GM12891 (cell line): ENCODE measurements at places on chromosomes 16 and 17.

- no peak for DNase-seq
Observed at GRCh38 chr17:6567528-6568183, 11.3 kb upstream of the PITPNM3 start.

GRCh38 chr16:78985716-78986605 is 614.6 kb downstream of the MAF start:
- DNase-seq = no peak

- DNase-seq = no peak
Observed at GRCh38 chr16:2779978-2780898, 3.2 kb upstream of the ELOB start.

GRCh38 chr17:34406226-34406625 is 43.2 kb upstream of the CCL1 start:
- DNase-seq = no peak

DNA sequence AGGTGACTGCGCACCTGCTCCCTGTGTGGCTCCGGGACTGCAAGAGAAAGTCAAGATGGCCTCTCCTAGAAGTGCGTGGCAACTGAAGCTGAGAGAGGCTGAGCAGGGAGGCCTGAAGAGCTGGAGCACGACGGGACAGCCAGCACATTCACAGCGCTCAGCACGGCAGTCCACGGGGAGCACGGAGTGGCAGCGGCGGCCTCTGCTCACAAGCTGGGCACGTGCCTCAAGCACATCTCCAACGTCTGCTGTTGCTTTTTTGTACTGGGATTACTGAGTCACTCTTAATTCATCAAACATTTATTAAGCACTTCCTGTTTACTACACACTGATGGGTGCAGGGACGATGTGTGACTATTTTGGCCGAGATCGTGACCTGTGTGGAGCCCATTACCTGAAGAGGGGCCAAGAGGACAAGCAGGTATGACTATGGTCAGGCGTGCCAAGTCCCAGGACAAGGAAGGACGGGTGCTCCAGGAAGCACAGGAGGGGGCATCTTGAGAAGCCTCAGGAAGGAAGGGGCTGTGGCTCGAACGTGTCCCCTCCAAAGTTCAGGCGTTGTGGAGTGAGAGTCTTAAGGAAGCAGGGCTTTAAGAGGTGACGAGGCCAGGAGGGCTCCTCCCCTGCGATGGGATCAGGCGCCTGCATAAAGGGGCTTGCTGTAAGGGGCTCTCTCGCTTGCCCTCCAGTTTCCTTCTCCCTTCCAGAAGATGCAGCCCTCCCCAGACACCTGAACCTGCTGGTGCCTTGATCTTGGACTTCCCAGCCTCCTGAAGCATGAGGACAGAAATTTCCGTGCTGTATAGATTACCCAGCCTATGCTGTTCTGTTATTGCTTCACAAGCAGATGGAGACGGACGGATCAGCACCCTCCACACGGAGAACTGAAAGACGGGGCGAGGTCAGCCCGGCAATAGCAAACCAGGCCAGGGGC is 105.8 kb downstream of the ADCY9 start:
- no peak for DNase-seq

GRCh38 chr17:10713318-10713717 is 15.9 kb downstream of the ADPRM start:
- no peak for DNase-seq

- no peak for DNase-seq
Observed at GRCh38 chr16:85466304-85466700, 146.8 kb upstream of the GSE1 start.

DNA sequence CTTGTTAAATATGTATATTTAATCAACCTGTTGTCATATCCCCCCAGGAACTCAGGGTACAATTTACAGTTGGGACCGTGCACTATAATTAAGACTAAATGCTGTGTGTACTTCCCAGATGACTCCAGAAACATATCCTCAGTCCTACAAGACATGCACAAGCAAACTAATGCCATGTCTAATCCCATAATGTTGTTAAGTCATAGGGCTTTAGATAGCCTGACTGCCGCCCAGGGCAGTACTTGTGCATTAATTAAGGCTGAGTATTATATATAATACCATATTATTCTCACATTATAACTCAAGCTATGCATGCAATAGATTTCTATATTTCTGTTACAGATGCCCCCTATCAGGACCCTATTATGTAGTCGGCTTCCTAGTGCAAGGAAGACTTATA is 20.1 kb upstream of the CPHXL start:
- no peak for DNase-seq

- DNase-seq = no peak
Observed at GRCh38 chr17:35377068-35377467, 3.6 kb upstream of the SLFN11 start.

GRCh38 chr16:56851671-56852400 is 13.2 kb upstream of the SLC12A3 start:
- DNase-seq = no peak

DNA sequence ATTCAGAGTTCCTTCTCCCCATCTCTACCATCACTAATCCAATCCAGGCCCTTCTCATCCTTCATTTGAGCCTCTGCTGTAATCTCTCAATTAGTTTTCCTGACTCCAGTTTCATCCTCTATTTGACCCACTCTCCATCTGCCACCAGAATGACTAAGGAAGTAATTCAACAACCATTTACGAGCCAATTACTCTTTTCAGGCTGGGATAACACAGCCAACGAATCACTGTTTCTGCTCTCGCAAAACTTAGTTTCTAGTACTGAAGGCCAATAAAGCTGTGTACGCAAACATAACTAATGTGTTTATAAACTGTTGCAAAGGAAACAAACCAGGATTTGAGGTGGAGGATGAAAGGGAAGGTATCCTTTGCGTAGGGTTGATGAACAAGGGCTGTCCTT is 53.7 kb downstream of the MAP2K6 start:
- no peak for DNase-seq

GRCh38 chr17:38545531-38546225 is 60.1 kb downstream of the SRCIN1 start:
- no peak for DNase-seq

DNA sequence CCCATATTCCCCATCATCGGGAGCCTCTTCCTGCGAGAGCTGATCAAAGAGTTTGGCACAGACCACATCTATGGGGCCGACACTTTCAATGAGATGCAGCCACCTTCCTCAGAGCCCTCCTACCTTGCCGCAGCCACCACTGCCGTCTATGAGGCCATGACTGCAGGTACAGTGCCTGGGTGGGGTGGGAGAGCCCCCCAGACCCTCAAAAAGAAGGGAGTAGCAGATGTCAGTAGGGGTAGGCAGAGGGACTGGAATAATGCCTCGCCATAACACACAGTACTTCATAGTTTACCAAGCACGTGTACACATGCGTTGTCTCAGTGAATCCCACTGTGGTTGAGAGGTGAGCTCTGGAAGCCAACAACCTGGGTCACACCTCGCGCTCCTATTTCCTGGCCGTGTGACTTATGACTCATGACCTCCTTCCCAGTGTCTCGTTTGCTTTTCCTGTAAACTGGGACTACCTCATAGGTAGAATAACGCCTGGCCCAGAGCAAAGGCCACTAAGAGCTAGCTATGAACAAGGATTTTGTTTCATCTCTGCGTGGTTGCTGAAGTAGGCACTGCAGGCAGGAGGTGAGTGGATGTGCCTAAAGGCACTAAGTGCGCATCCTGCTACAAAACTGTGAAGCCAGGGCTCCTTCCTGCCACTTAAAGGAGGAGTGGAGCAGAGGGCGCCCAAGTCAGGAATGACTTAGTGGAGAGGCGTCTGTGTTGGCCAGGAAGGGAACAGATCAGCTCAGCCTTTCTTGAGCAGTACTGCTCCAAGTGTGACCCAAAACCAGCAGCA is 5.2 kb downstream of the NAGLU start:
- no peak for DNase-seq

- no peak for DNase-seq
Observed at GRCh38 chr16:26493751-26494150, 573.0 kb upstream of the C16orf82 start.

DNA sequence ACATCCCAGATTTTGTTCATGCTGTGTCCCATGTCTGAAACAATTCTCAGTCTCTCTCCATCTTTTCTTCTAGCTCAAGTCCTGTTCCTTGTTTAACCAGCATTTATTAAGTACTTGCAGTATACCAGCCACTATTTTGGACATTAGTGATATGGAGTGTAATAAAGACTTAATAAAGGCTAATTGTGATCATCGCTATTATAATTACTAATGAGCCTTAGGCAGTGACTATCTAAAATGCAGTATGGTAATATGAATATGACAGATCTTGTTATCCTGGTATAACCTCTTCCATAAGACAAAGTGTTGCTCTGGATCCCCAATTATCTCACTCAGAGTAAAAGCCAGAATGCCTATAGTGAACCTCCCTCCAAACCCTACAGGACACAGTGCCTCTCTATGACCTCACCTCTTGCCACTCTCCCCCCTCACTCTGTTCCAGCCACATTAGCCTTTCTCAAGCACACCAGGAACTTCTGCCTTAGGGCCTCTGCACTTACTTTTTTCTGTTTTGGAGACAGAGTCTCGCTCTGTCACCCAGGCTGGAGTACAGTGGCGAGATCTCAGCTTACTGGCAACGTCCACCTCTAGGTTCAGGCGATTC is 1.8 kb upstream of the FLOT2 start:
- no peak for DNase-seq

DNA sequence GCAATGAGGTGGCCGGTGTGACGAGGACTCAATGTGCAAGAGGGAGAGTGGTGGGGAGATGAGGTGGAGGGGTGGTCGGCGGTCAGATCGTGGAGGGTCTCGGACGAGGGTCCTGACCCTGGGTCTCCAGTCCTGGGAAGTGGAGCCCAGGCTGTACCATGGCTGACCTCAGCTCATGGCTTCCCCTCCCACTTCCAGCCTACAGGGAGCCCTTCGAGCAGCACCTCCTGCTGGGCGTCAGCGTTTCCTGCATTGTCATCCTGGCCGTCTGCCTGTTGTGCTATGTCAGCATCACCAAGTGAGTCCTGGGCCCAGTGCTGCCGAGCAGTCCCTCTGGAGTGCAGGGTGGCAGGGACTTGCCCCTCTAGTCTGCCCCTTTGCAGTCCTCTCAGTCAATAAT is 41.8 kb downstream of the IL4R start:
- DNase-seq = no peak

- no peak for DNase-seq
Observed at GRCh38 chr17:2594722-2595599, 1.5 kb downstream of the PAFAH1B1 start.

GRCh38 chr17:49334744-49335512 is 27.1 kb downstream of the ZNF652 start:
- DNase-seq = no peak

GRCh38 chr16:24504472-24505345 is 34.7 kb upstream of the RBBP6 start:
- DNase-seq = peak; percentile 53
